ENCODE measurements at places on chromosomes 1 and 21.

DNA sequence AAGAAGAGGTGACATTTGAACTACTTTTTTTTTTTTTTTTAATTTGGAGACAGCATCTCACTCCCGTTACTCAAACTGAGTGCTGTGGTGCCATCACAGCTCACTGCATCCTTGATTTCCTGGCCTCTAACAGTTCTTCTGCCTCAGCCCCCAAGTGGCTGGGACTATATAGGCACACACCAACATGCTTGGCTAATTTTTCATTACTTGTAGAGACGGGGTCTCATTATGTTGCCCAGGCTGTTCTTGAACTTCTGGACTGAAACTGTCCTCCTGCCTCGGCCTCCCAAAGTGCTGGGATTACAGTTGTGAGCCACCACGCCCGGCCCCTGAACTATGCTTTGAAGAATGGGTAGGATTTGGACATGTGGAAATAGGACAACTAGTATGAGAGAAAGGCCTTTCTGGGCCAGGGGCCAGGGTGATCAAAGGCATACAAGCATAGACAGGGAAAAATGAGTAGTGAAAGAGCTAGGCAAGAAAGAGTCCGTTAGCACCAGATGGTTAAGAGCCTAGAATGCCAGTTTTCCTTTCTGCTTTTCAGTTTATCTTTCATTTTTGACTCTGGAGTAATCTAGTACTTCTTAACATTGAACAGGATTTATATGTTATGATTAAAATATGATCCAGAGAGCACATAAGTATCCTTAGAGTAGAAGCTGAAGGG lies 6.3 kb downstream of the RABGAP1L start:
- DNase-seq, result no peak

GRCh38 chr1:214623430-214623829 lies 20.4 kb downstream of the CENPF start:
- DNase-seq, result no peak

DNA sequence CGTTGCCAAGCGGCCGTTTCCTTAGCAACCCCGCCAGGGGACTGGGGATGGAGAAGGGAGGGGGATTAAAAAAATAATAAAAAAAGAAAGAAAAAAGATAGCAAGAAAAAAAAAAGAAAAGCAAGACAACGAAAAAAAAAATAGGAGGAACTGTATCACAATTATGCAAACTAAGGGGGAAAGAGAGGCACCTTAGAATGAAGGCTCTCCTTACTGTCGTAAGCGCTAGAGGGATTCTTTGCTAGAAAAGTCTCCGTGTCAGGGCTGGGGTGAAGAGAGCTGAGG lies 625 bp upstream of the NEGR1 start:
- no peak for DNase-seq

- DNase-seq, result no peak
These were observed 189.8 kb downstream of the DNAH14 start for GRCh38 chr1:225119307-225119706.

DNA sequence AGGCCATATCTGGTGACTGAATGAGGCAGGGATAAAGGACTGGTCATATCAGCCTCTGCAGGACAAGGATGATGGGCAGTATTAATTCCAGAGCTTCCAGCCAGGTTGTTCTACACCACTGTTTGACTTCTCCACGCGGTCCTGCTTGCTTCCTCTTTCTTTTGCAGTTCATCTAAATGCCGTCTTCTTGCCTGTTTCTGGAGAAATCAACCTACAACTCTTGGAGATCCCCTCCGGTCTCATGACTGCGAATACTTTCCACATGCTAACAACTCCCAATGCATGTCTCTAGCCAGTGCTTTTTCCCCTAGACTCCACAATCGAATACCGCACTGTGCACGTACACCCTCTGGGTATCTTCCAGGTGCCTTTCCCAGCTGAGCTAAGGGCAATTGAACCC lies 14.1 kb upstream of the TIAM1 start:
- no peak for DNase-seq

- no peak for DNase-seq
These were observed 103.0 kb downstream of the PTGS2 start for GRCh38 chr1:186577216-186577615.

DNA sequence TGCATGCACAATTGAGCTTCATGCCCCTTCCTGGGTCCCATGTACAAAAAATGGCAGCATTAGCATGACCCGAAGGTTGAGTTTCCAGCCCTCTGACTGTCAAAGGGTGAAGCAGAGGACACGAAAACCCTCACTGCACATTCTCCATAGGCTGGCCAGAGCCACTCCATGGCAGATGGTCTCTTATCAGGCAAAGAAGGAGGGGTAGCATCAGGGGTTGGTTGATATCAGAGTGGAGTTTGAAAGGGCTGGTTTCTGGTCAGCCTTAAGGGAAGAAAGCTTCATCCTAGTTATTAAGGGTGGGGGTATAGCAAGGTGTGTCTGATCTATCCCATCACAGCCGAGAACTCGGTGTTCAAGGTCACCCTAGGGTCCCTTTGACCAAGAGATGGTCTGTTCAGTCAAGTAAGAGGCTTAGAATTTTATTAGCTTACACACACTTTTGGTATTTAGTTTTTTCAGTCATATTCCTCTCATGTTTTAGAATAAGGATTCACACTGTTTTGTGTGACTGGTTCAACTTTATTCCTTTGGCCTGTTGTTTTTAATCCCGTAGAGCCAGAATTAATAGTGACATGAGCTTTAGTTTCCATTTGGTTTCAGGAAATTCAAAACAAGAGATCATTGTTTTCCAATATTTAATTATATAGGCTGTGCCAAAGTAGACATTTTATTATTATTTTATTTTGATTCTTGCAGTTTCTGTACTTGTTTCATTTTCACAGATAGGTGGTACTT lies 199.9 kb upstream of the FMN2 start:
- no peak for DNase-seq

DNA sequence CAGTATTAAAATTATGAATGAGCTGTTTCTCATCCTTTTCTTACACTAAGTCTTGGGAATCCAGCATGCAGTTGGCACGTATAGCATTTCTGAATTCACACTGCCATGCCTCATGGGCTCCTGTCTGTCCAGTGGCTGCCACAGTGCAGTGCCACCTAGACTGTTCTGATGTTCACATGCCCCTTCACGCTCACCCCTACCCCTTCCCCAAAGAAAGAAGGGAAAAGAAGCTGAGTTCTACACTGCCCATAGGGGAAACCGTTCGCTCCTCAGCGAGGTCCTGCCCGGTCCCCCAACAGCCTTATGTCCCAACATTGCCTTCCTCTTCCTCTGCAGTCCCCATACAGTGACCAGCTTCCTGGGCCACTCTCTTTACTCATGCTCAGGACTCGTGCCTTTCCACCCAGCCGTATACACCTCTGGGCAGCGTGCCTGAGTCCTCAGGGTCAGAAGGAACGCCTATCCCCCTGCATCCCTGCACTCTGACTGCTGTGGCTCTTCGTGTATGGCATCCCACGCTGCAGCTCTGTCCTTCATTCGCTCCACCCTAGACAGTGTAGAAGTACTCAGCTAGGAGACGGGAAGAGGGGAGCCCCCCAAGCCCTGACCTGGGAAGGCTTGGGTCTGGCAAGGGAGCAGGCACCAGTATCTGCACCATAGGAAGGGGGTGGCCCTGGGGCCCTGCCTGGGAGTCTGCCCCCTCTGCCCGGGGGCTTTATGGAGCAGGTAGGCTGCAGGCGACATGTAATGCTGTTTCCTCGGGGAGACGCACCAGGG lies 24.1 kb upstream of the ARF1 start:
- DNase-seq, result no peak

Data from neural crest cell (in vitro differentiated cells).